Brain (organoid and tissue), 16 donors: ENCODE measurements at places on chromosomes 4 and X.
A peak's percentile ranks its signal among the peaks of the same experiment; 100 is the strongest.

GRCh38 chrX:115957862-115958490, 212.6 kb upstream of the AGTR2 start:
- DNase-seq: no peak

DNA sequence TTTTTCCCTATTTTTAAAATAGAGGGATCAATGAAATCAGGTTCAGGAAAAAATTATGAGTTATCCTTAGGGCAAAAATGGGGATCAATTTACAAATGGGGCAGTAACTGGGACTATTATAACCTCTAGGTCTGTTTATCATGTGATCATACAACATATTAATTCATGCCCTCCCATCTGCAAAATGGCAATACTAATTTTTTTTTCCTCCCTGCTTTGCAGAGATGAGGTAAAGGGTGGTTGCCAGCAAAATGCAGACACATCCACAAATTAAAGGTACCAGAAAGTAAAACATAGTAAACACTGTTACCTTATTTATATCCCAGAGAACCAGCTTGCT, 467 bp downstream of the HSD17B11 start:
- no peak for DNase-seq

DNA sequence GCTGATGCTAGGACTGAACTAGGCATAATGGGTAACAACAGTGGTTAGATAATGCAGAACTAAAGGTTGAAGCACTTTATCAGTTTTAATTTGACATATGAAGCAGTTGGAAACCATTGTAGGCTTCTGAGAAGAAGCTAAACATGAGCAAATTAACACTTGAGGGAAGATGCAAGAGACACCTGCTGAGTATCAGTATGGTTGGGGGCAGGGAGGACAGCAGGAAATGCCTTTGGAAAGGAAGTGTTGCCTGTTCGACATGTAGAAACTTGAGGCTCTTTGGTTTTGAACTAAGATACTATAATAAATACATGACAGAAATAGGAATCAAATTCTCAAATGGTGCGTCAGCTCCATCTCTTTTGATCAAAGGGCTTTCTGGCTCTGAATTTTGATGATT, 115.6 kb downstream of the FHIP1A start:
- no peak for DNase-seq

DNA sequence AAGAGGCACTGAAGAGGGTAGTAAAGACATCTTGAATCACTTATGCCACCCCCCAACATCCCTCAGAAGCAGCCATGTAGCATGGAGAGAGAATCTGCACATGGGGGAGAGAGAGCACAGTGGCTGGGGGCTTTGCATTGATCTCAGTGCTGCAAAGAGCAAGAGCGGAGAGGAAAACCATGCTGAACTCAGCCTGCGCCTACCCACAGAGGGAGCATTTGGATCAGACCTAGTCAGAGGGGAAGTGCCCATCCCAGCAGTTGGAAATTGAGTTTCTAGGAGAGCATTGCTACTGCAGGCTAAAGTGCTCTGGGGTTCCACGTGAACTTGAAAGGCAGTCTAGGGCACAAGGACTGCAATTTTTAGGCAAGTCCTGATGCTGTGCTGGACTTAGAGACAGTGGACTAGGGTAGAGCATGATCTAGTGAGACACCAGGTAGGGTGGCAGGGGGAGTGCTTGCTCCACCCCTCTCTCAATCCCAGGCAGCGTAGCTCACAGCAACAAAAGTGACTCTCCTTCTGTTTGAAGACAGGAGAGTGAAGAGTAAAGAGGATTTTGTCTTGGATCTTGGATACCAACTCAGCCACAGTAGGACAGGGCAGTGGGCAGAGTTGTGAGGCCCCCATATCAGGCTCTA, 9.0 kb upstream of the PROM1 start:
- no peak for DNase-seq

DNA sequence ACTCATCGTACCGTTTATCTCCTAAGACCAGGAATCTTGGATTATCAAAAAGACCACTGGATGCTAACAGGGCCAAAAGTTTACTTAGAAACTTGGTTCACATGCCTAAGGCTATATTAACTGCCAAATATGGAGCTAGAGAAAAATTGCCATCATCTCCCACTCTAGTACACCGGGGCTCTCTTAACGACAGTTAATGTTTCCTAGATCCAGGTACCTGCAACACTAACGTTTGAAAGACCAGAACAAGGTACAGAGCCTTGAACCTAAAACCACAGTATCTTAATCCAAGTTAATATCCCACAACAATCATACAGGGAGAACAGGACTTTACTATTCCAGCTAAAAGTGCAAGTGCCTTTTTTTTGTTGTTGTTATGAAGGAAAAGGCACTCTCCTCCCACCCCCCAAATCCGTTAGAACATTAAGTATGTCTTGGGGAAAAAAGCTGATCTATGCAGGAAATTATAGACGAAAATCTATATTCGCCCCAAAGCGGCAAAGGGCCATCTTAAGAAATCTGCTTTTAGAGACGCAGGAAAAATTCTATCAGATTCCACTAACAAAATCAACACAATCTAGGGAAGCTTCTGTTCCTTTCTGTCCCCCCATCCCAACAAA, 1.3 kb downstream of the G3BP2 start:
- no peak for DNase-seq

- DNase-seq: no peak
Observed at GRCh38 chr4:88731381-88731780, 33.8 kb upstream of the NAP1L5 start.

DNA sequence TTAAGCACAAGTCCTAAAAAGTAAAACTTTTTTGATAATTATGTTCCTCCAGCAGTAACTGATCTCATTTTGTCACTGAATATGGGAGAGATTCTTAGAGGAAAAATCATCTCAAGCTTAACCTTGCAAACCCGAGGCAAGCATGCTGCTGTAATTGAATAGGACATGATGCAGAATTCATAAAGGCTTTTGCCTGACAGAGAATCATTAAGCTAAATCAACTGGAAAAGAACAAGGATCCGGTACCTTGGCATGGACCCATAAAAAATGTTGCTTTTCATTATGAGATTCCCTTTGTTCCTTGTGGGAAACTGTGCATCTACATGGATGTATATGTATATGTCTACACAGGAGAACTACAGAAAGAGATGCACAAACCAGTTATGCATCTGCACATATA, 149.1 kb downstream of the PAPSS1 start:
- peak; percentile 21 for DNase-seq

- no peak for DNase-seq
Observed at GRCh38 chrX:1894026-1894294, 279.1 kb downstream of the ASMT start.

- DNase-seq: peak; percentile 69
Observed at GRCh38 chrX:56726605-56727004, 2.4 kb upstream of the NBDY start.

DNA sequence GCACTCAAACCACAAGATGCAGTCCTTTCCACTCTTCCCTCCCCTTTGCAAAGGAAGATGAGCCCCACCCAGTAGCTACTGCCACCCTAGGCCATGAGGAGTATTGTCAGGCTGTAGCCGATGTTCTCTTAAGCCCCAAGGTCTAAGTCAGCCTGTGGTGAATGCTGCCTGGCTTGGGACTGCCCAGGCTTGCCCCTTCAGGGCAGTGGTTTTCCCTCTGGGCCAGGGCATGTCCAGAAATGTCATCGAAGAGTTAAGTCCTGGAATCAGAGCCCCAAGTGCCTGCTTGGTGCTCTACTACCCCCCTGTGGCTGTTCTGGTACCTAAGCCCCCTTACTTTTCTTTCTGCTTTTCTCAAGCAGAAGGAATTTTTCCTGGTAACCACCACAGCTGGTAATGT, 11.8 kb upstream of the PGK1 start:
- DNase-seq: no peak

- no peak for DNase-seq
Observed at GRCh38 chr4:120009731-120010130, 56.9 kb downstream of the MAD2L1 start.

DNA sequence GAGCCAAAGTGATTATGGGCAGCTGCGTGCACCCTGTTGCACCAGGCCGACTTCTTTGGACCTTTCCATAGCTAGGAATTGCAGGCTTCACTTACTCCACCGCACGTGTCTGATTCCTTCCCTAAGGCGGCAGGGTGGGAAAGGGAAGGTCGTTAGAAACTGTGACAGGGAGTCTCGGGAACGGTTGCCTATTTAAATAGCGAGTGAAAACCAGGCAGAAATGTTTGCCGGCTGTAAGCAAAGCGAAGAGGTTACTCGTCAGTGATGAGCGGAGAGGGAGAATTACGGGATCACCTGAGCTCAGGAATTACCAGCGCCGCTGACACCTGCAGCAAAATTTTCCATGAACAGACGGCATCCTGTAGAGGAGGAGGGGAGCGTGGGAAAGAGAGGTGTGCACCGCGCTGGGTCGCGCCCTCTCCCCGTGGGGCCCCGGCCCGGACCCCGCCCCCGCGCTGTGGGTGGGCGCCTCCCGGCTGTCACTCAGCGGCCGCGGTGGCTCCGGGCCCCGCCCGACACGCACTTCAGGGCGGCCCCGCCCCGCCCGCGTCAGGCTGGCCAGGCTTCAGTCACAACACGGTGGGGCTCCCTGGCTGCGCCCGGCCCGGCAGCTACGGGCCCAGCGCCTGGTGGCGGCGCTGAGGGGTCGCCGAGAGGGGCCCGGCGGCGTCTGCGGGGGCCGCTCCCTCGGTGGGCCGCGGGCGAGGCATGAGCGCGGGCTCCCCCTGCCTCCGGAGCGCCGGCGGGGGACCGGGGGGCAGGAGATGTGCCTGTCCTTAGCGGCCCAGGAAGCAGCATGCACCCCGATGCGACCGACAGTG, at the start of gene SNX25:
TSS of gene SNX25 (plus strand) at position 568 of the 821 bp plus-strand sequence. CDS start at position 797, 229 bp downstream.
- peak; percentile 92 for DNase-seq

GRCh38 chrX:49155243-49155899, 7.2 kb upstream of the MAGIX start:
- peak; percentile 87 for DNase-seq

GRCh38 chr4:78720994-78721677, 55.0 kb upstream of the BMP2K start:
- no peak for DNase-seq

GRCh38 chr4:159103384-159103990, 608 bp downstream of the RAPGEF2 start:
- peak; percentile 67 for DNase-seq

GRCh38 chr4:138297743-138298405, 55.7 kb upstream of the SLC7A11 start:
- no peak for DNase-seq

GRCh38 chrX:71128915-71129765, 10.7 kb downstream of the MED12 start:
- DNase-seq: peak; percentile 64

GRCh38 chr4:105126311-105127169, 20.1 kb upstream of the TET2 start:
- no peak for DNase-seq

DNA sequence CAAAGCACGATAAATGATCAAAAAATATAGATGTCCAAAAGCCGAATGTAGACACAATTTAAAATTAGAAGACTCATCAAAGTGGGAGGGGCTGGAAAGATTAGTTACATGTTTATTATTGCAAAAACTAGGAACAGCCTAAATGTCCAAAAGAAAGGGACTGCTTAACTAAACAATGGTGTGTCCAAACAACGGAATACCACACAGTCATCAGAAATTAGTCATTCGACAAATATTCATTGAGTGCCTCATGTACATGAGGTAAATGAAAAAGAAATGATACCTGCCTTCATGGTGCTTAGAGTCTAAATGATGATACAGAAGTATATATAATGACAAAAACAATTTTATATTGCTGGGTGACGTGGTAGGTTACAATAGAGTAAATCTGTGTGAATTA, 139.7 kb downstream of the MAML3 start:
- no peak for DNase-seq

- no peak for DNase-seq
Observed at GRCh38 chrX:94454159-94454558, 780.2 kb downstream of the FAM133A start.

DNA sequence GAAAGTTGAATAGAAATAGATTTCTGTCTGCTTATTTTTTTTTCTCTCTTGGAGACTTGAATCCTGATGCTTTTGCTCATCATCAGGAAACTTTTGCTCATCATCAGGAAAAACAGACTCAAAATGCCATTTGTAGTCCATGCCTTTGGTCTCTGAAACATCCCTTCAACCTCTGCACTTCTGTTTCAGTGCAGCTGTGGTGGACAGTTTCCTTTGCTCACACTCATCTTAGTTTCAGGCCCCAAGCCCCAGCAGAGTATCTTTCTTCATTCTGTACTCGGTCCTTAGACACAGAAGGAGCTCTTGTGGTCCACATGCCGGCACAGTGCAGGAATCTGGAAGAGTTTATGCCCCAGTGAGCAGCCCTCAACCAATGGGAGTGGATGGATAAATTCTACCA, 337.9 kb downstream of the PPP3CA start:
- DNase-seq: no peak

DNA sequence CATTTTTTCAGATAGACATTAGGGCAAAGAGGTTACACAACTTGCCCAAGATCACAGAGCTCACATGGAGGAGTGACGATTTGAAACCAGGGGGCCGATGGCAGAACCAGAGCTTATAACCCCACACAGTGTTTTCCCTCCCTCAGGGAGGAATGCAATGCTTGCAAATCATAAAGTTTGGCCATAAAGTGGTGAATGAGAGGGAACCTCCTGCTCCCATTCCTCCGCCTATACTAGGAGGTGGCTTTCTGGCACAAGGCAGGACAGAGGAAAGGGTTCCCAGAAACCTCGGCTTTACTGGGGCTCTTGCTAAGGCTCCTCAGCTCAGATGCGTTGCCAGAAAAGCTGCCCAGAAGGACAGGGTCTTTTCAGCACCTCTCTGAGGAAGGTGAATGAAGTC, 19.3 kb downstream of the TMEM154 start:
- no peak for DNase-seq

DNA sequence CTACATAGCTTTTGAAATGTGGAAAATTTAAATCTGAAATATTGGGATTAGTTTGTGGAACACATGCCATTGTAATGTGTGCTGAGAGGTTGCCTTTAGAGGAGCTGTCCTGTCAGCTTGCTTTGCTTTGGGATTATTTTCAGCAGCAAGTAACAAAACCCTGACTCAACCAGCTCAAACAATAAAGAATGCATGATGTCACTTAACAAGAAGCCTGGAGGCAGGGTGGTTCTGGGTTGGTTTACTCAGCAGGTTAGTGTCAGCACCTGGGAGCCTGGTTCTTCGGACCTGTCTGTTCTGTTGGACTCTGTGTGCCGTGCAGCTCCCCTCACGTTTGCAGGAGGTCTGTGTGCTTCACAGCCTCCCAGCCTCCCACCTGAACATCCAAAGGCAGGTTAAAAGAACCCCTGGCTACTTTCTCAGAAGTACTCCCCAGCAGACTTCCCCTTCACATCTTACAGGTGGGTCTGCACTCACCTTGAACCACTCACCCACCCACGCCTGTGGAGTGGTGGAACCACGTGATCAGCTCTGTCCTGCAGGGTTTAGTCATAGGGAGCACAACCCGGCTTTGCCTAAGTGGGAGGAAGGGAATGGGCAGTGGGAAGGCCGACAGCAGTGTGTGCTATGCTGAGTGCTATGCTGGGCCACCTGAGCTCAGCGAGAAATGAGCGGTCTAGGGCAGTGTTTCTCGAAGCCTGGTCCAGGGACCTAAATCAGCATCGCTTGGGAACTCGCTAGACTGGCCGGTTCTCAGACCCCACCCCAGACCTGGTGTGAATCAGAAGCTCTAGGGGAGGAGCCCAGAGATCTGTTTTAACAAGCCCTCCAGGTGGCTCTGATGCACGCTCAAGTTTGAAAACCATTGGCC, 20.4 kb downstream of the TMEM131L start:
- DNase-seq: no peak
